ENCODE measurements at places on chromosomes 7 and 10.

- DNase-seq = no peak
Measured at GRCh38 chr7:95324431-95324830, at the start of gene PON1. PON1 (minus strand) TSS chr7:95324532; CDS start chr7:95324475, 57 bp downstream.

- peak; percentile 87 for DNase-seq
Measured at GRCh38 chr10:22427101-22427500, 81.8 kb downstream of the SPAG6 start.

DNA sequence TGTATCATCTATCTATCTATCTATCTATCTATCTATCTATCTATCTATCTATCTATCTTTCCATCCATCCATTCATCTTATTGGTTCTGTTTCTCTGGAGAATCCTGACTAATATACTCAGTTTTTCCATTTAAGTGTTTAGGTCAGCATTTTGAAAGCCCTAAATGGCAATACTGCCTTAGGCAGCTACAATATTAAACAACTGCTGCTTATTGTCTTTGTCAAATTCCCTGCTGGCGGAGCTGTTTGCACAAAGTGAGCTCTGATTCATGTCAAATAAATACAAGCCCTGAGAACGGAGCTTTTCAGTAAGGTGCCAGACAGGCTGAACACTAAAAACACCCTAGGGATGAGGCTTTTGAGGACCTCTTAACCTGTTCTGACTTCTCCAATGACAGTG lies 7.1 kb upstream of the KLHL7 start:
- DNase-seq = no peak

DNA sequence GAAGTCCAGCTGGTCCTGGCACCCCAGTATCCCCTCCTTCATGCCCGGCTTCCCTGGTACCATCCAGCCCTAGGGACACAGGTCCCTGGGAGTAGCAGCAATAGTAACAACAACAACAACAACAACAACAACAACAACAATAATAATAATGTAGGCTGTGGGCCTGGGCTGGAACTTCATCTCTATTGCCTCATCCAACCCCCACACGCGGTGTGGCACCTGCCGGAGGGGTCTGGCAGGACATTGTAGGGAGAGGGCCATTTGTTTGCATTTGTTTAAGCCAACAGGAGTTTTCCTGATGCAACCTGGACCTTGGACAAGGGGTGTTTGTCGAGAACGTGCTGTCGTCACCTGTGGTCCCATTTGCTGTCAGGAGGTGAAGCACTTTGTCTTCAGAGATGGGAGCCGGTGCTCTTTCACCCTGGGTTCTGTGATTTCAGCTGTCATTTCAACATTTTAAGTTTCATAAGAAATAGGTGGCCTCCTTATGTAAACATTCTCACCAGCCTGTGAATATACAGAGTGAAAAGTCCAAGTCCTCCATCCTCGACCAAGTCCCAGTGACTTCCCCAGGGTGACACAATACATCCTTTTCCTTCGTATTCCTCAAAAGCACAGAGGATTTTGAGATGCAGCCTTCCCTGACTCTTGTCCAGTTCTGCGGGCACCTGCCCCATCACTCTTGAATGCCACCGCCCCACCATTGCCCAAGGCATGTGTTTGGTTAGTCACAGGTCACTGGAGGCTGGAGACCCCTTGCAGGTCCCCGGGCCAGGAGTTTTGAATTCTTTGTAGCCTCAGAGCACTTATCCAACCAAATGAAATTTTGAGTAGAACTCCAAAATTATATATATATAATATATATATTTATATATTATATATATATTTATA lies 9.2 kb downstream of the LHPP start:
- no peak for DNase-seq

- no peak for DNase-seq
Measured at GRCh38 chr10:60358282-60358681, 31.4 kb downstream of the ANK3 start.

DNA sequence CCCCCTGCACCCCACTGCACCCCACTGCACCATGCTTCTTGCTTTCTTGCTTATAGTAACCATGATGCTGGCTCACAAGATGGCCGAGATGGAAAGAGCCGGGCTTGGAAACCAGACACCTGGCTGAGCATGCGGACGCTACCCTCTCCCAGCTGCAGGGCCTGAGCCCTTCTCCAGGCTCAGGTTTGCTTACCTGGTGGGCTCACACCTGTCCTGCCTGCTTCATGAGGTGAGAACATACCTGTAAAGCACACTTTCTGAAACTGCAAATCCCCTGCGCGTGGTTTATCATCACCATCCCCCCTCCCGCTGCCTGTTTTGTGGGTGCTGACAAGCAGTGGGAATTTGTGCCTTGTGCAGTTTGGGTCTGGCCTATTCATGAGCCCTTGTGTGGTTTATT lies 302.7 kb downstream of the GLRX3 start:
- no peak for DNase-seq

GRCh38 chr10:78203915-78204818 lies 170.5 kb downstream of the RPS24 start:
- DNase-seq = no peak

DNA sequence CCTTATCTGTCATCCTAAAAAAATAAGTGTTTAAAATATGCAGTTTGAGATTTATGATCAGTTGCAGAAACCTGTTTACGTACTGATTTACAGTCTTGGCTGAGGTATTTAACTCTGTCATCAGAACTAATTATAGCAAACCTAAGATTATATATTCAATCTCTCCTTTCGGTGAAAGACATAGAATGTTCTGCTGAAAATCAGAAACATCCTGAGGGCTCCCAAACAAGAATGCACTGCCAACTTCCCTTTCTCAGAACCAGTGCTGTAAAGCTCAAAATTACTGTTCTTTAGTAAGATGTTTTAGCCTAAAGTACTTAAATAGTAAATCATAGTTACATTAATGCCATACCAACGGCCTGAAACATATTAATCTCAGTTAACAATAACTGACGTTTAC lies 34.3 kb downstream of the FAM204A start:
- DNase-seq = no peak

GRCh38 chr7:129559564-129559963 lies 52.0 kb upstream of the NRF1 start:
- no peak for DNase-seq

DNA sequence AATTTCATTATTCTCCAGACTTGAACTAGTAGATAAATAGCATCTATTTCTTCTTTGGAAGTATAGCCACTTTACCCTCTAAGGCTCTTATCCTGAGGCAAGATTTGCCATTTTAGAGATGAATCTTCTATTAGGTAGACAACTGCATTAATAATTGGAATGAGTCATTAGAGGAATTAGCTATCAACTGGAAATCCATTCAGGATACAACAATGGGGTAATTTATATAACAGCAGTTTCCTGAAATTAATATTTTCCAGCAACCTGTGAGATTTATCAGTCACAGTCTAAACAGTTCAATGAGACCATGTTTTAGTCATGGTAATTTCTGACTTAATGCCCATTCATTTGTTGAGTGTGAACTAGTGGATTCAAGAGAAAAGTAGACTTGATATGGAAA lies 928.6 kb upstream of the MBL2 start:
- DNase-seq = no peak

- DNase-seq = no peak
Measured at GRCh38 chr7:21636694-21637093, 93.9 kb downstream of the DNAH11 start.

DNA sequence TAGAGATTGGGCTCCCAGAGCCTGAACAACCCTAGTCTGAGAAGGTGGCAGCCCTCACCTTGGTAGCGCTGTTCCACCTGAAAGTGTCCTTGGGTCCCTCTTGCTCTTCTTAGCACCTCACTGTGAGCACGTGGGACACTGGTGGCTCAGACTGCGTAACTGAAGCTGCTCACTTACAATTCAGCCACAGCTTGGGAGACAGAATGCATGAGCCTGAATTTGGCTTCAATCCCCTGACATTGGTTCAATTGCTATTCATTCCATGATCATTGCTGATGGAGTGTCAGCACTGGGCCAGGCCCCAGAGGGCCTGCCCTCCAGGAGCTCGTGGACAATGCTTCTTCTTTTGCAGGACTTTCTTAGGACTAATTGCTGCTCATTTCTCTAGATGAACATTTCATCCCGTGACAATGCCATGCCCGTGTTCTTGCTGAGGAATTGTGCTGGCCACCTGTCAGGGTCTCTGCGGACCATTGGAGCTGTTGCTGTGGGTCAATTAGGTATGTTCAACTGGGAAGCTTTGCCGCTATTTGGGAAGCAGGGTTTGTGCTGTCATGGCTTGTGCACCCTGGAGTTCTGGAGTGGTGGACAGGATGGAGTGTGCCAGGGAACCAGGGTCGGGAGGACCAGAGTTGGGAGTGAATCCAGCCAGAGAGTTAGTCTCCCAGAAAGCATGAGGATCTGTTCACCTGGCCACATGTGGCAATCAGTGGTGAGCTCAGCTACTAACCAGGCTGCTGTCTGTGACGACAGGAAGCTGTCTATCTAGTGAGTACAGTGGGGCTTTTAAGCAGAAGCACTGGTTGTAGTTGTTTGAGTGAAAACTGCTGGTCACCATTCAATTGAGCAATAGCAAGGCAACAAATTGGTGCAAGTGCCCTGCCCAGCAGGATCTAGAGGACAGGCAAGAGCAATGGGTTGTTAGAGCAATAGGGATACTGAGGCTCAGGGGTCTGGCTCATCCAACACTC lies 105.1 kb downstream of the WDFY4 start:
- no peak for DNase-seq

GRCh38 chr7:93972029-93972725 lies 32.0 kb downstream of the BET1 start:
- no peak for DNase-seq

DNA sequence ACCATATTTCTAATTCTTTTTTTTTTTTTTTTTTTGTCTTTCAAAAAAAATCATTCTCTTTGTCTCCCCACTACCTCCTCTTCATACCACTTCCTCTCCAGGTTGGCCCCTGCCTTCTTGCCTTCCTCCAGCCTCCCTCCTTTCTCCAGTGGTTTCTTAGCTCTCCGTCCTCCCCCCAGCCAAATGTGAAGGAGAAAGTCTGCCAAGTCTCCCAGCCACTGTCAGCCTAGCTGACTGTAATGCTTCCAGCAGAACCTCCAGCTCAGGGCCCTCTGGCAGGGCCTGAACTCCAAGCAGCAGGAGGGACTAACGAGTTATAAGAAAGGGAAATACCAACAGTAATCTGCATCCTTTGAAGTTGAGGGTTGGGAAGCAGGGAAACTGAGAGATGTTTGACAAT lies 35.5 kb upstream of the BICC1 start:
- DNase-seq = no peak

DNA sequence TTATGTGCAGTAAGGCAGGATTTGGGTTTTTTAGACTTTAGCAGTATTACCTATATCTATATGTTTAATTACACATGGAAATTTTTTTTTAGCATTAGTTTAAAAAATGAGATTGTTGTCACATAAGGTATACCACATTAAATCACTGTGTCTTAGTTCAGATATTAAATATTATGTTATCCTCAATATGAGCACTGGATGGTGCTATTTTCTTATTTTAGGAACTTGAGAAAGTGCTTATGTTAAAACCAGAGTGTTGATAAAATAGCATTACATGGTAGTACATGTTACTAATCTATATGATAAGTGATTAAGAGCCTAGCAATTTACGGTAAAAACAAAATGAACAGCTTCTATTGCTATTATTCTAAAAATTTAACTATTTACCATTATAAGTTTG lies 28.8 kb downstream of the MIOS start:
- DNase-seq = peak; percentile 28

- DNase-seq = no peak
Measured at GRCh38 chr10:97059006-97059871, 126.5 kb downstream of the SLIT1 start.

DNA sequence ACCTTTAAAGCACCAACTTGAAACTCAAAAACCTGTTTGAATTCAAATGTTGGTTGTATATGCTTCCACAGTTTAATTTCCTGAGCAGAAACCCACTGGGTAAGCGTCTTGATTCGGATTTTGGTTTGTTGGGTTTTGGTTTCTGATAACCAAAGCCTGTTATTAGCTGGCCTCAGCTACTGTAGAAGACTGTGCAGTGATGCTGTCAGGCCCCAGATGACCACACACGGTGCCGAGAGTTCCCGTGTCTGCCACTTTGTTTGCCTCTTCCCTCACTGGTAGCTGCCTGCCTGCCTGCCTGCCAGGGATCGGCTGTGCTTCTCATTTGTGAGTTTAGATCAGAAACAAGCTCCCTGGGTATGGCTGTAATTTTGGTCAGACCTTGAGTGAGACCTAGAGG lies 5.6 kb downstream of the MDH2 start:
- no peak for DNase-seq

DNA sequence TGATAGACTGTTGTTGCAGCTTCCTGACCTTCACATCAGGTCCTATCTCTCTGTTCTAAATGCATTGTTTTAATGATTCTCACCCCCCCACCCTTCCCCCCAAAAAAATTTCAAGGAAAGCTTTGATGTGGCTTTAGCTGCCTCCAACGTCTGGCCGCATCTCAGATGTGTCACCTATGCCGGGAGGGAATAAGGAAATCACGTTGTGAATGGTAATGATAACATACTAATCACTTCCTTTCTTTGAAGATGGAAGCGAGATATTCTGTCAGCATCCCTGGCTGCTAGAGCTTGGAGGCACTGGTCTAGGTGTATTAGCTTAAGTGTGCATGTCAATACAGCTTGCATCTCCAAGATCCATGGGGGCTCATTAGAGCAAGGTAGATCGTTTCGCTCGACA lies 89.6 kb downstream of the VTI1A start:
- no peak for DNase-seq

- peak; percentile 48 for DNase-seq
Measured at GRCh38 chr7:26686448-26686981, 177.9 kb downstream of the SKAP2 start.

DNA sequence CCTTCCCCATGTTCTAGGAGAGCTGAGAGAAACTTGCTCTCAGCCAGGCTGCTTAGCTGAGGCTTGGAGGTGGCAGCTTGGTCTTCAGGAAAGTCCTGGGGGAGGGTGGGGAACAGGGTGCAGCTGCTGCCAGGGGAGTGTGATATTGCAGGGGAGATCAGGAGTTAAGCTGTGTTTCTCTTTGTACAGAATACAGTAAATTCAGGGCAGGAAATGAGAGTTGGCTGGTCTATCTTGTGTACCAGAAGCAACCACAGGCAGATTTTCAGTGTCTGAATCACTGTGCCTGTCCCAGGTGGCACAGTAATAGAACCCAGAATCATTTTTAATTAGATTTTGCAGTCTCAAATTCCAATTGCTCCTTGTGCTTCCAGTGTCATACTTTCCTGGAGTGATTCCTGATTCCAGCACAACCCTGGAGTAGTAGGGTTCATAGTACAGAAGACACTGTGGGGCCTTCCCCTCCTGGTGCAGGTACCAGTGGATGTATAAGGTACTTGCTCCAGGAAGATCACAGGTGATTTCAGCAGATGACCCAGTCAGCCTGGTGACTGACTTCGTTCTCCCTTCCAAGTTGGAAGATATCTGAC lies 94.0 kb upstream of the TARP start:
- DNase-seq = no peak

DNA sequence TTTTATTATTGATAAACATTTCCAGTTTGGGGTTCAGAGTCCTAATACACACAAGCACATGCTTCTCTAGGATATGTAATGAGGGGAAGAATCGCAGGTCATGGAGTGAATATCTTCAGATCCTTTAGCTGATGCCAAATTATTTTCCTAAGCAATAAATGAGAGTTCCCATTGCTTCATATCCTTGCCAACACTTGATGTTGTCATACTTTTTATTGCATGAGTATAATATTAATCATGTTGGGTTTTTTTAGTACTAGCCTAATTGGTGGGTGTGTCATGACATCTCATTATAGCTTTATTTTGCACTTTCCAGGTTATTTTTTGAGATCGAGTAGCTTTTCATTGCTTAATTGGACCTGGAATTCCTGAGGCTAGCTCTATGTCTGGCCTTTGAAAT lies 35.3 kb downstream of the TLX1 start:
- no peak for DNase-seq

- DNase-seq = no peak
Measured at GRCh38 chr10:24982319-24983112, 30.1 kb upstream of the PRTFDC1 start.

All from A172 (cell line).